ENCODE measurements at places on chromosomes 6 and 20. TPM values are rescaled to one million over a fixed set of nuclear protein-coding genes. Genes with fewer than 3 reads are reported as not detected.

Gene RAB32
- total RNA-seq = 115 TPM

GRCh38 chr6:157813750-157814455 is 9.1 kb upstream of the SNX9 start:
- peak; percentile 74 for DNase-seq

GRCh38 chr20:15767586-15767985 is 805.7 kb downstream of the KIF16B start:
- DNase-seq = no peak

DNA sequence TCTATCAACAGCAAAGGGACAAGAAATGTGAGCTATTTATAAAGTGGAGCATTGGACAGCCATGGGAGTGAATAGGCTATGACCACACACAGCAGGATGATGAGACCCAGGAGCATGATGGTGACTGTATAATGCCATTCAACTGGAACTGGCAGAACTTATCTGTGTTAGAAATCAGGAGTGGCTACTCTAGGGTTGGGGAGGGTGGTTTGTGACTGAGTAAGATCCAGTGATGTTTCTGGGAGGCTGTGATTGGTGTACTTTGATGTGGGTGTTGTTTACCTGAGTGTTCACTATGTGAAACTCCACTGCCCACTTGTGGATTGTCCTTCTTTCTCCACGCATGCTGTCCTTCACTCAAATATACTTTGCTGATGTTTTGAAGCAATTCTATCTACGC is 11.5 kb upstream of the HLA-B start:
- DNase-seq = no peak

GRCh38 chr6:33960345-33961313 is 156.8 kb upstream of the MLN start:
- no peak for DNase-seq

Gene C6orf52
- not detected for total RNA-seq

Gene TSBP1
- not detected for total RNA-seq

Gene LST1
- total RNA-seq = not detected

Gene LCA5
- 10.1 TPM for total RNA-seq

- DNase-seq = no peak
Observed at GRCh38 chr20:16129411-16129810, 443.8 kb downstream of the KIF16B start.

GRCh38 chr20:50873585-50873984 is 57.7 kb downstream of the ADNP start:
- peak; percentile 69 for DNase-seq

DNA sequence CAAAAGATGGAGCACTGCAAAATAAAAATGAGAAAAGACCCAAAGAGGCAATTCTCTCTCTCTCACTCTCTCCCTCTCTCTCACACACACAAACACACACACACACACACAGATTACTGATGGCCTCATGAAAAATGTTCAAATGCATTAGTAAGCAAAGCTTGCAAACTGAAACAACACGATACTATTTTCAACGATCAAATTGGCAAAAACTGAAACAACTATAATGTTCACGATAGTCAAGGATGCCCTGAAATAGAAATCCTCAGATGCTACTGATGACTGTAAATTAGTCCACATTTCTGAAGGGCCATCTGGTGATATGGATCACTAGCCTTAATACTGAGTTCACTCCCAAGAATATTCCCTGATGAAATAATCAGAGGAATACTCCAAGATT is 100.8 kb downstream of the TRERF1 start:
- no peak for DNase-seq

DNA sequence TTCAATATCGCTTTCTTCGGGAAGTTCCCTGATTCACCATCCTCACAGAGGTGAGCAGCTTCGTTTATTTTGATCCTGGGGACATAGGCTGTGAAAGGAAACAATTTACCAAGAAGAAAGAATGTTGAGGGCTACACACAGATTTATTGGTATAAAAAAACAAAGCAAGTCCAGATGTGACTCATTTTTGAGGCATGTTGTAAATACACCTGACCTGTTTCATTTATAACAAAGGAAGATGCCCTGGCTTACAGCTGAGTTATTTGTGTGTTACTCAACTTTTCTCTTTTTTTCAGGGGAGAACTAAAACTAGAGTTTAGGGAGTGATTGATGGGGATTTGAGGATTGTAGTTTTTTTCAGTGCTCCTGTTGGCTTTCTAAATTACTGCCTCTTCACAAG is 489.5 kb downstream of the CBLN4 start:
- DNase-seq = no peak

Gene SLC22A1
- total RNA-seq = 1.2 TPM

DNA sequence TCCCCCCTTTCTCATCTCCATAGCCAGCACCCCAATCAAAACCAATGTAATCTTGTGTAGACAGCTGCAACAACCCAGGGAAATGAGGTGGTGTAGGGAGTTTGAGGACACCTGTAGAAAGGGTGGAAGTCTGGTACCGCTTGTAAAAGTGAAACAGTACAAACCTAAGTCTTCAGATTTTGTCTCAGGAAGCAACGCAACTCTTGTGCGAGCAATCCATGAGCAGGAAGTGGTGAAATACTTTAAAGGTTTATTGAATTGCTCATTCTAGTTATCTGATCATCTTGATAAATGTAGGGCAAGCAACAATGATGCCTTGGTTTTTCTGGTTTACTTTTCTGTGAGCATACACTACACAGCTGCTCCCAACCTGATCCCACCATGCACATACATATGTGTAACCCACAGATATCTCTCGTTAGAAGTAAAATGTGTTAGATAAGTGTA is 71.1 kb upstream of the THEMIS start:
- no peak for DNase-seq

DNA sequence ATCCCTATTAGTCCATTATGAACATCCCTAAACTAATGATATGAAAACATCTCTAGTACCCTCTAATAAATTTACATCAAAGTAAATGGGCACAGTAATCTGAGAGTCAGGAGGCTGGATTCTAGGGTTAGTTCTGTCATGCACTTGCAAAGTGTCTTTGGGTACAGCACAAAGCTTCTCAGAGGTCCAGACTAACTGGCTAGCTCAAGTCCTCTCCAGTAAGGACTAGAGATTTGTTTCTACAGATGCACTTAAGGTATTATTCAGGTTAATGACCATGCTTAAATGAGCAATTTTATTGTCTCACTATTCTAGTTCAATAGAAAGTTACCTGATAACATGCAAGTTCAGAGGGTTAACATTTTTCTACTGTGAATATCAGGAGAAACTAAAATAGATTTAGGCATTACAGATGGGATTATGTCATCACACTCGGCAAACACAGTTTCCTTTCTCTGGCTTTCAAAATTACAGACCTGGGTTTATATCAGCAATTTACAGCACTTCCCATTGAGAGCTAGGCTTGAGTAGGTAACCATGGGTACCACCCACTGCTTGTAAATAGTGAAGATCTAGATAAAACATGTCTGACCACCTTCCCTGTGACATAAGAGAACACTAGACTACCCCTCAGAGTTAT is 402.9 kb upstream of the RUNX2 start:
- peak; percentile 38 for DNase-seq

DNA sequence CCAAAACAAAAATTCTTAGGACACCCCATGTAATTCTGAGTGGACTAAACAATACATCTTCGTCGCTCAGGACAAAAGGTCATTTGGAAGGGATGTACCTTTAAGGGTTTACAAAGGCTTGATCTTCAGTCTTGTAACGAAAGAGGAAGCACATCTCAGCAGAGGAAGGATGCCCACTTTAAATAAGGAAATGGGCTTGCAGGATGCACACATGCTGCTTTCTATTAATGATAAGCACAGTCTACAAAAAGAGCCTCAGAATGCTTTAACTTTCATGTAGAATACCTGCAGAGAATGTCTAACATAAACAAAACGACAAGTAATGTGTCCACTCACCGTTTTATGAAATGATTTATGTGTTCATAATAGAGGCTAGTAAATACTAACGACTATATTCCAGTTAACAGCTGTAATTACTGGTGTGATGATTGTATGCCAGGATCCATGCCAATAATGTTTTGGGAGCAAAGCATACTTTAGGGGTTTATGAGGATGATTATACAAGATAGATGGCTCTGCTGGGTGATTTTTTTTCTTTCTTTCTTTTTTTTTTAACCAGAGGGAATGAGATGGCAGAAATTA is 216.9 kb downstream of the GMDS start:
- no peak for DNase-seq

DNA sequence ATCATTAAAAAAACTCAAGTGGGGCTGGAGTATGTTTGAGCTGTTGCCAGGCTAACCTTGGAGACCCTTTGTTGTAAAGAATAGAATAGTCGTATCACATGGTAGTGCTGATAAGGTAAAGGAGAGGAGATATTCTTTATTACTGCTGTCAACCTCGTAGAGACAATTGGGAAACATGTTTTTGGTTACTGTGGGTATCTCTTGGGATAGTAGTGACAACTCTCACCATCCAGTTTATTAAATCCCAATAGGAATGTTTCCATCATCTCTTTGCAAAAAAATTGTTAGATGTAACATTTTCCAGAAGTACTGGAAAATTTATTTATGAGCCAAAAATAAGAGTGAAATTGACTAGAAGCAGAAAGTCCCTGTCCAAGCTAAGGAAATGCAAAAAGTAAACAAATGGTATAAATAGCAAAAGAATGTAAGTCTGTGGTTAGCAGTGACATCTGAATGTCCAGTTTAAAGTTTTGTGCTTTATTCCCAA is 829.3 kb upstream of the CITED2 start:
- no peak for DNase-seq

GRCh38 chr20:20955892-20956291 is 150.3 kb downstream of the LINC00237 start:
- DNase-seq = no peak

Data from osteoblast (primary cell).